Colonic mucosa (tissue), 4 donors: ENCODE measurements at places on chromosomes 5 and 9. TPM values are rescaled to one million over a fixed set of nuclear protein-coding genes. Genes with fewer than 3 reads are reported as not detected.
A peak's percentile ranks its signal among the peaks of the same experiment; 100 is the strongest.

The PRUNE2 gene
- 12.1 TPM for total RNA-seq

- H3K27ac ChIP-seq: no peak overlapping the region
- H3K27me3 ChIP-seq: no peaks in the 10 kb centered on the region
- peaks cover 6% of the 10 kb centered on the region for H3K4me1 ChIP-seq
- no peaks in the 10 kb centered on the region for H3K36me3 ChIP-seq
- DNase-seq: no peak
- no peak overlapping the region for H3K4me3 ChIP-seq
These were observed 1.6 kb downstream of the C5orf52 start for GRCh38 chr5:157672976-157673375.

The WDR38 gene
- total RNA-seq: not detected

DNA sequence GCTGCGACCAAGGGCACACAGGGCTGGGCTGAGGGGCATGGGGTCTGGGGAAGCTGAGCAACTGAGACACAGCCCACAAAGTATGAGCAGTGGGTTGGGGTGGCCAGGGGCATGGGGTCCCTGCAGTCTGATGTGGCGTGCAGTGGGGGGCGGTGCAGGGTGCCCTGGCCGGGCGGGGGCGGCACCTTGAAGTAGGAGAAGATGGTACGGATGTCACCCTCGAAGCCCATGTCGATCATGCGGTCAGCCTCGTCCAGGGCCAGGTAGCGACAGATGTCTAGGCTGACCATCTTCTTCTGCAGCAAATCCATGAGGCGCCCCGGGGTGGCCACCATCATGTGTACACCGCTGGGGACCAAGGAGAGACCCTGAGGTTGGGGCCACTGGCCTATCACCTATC is 3.3 kb downstream of the DDX41 start:
- no peak overlapping the region for H3K27ac ChIP-seq
- H3K4me3 ChIP-seq: no peak overlapping the region
- no peaks in the 10 kb centered on the region for H3K27me3 ChIP-seq
- peaks cover 10% of the 10 kb centered on the region for H3K4me1 ChIP-seq
- DNase-seq: no peak
- H3K36me3 ChIP-seq: peaks cover 16% of the 10 kb centered on the region

GRCh38 chr9:26169708-26170107 is 491.5 kb upstream of the TUSC1 start:
- no peaks in the 10 kb centered on the region for H3K36me3 ChIP-seq
- H3K27me3 ChIP-seq: no peaks in the 10 kb centered on the region
- no peak overlapping the region for H3K27ac ChIP-seq
- H3K4me1 ChIP-seq: no peaks in the 10 kb centered on the region
- no peak for DNase-seq
- no peak overlapping the region for H3K4me3 ChIP-seq

DNA sequence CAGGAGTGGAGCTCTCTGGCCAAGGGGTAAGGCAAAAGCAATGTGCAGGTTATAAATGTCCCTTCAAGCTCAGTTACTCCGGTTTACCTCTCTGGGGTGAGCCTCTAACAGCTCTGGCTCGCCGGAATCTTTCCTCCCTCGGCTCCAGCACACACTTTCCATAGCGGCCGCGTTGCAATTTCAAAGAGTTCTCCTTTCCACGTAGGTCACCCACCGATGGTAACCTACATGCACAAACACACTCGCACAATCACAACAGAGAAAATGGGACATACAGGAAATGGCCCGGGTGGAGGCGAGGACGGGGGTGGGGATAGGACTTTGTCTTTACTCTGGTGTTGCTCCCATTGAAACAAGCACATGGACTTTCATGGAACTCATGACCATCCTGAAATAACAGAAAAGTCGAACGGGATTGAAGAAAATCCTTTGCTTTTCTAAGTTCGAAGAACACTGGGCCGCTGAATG is 1.2 kb downstream of the LHFPL2 start:
- H3K27ac ChIP-seq: peak overlapping the region; percentile 94
- no peaks in the 10 kb centered on the region for H3K27me3 ChIP-seq
- peak overlapping the region; percentile 85 for H3K4me3 ChIP-seq
- no peaks in the 10 kb centered on the region for H3K4me1 ChIP-seq

The SCGB3A2 gene
- total RNA-seq: not detected

DNA sequence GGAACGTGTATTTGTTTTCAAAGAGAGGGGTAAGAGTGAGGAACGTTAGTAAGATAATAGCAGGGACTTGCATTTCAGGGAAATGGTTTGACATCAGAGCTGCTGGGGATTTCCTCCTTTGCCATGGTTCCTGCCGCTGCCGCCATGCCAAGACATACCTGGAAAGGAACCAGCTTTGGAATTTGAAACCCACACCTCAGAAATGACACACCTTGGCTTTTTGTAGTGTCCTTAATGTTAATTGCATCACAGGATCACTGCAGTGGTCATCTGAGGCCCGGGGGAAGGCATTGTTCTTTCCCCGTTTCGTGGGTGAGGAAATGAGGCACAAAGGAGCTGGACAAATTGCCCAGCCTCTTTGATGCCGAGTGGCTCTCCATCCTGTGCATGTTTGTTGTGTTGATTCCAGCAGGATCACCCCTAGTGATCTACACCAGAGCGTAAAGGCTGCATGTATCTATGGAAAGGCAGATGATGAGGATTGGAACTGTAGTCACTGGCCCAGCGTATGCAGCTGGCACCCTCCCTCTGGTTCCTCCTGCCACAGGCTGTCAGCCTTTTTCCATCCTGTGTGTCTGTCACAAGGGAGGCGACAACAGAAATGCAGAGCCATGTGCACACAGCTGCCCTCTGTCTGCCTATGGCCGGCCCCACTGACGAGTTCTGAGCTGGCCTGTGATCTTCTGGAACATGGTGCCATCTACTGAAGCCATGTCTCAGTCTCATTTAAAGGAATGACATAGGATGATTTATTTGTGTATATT is 37.8 kb downstream of the SLC46A2 start:
- DNase-seq: no peak
- no peaks in the 10 kb centered on the region for H3K27me3 ChIP-seq

- DNase-seq: no peak
- H3K4me3 ChIP-seq: no peak overlapping the region
- H3K27ac ChIP-seq: no peak overlapping the region
- H3K36me3 ChIP-seq: no peaks in the 10 kb centered on the region
- no peaks in the 10 kb centered on the region for H3K27me3 ChIP-seq
These were observed 166.9 kb upstream of the CCNH start for GRCh38 chr5:87579678-87580077.

- H3K27me3 ChIP-seq: no peaks in the 10 kb centered on the region
- DNase-seq: no peak
These were observed 403.9 kb downstream of the ADGRV1 start for GRCh38 chr5:90962481-90962880.

DNA sequence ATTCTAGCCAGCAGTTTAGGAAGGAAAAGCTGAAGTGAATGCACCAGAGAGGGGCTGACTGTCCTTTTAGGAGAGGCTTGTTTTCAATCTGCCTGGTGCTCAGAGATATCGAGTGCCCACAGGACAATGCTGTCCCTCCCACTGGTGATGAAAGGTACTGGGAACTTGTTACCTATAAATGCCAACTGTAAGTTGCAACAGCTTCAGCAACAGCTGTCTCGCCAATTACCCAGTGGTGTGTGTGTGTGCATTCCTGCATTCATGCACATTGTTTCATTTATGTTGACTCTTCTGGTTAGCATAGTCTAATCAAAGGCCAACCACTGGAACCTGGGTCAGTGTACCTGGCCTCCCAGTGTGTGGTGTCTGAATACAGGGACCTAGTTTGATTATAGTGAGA is 161.1 kb downstream of the CSNK1G3 start:
- H3K4me3 ChIP-seq: no peak overlapping the region
- DNase-seq: no peak
- no peaks in the 10 kb centered on the region for H3K36me3 ChIP-seq
- H3K4me1 ChIP-seq: no peaks in the 10 kb centered on the region
- H3K27ac ChIP-seq: no peak overlapping the region

DNA sequence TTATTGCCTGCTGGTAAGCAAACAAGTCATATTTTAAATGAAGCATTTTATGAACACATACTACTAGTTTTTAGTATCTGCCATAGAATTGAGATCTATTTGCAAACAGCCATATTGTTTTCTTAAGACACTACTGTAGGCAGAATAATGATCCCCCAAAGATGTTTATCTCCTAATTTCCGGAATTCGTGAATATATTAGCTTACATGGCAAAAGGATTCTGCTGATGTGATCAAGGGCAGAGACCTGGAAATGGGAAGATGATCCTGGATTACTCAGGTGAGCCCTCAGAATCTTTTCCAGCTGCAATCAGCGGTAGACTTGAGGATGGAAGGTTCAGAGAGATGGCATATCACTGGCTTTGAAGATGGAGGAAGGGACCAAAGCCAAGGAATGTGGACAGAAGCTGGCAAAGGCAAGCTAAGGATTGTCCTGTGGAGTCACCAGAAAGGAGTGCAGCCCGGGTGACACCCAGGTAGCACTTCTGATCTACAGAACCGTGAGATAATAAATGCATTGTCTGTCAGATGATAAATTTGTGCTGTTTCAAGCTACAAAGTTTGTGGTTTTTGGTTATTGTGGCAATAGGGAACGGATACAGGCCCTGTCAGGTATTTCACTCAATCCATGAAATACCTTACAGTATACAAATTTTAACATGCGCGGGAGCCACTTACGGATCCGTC is 1.0 kb upstream of the ERCC6L2 start:
- peak; percentile 28 for DNase-seq
- no peak overlapping the region for H3K4me3 ChIP-seq
- H3K27ac ChIP-seq: no peak overlapping the region
- H3K4me1 ChIP-seq: peaks cover 5% of the 10 kb centered on the region
- H3K36me3 ChIP-seq: no peaks in the 10 kb centered on the region
- H3K27me3 ChIP-seq: no peaks in the 10 kb centered on the region

DNA sequence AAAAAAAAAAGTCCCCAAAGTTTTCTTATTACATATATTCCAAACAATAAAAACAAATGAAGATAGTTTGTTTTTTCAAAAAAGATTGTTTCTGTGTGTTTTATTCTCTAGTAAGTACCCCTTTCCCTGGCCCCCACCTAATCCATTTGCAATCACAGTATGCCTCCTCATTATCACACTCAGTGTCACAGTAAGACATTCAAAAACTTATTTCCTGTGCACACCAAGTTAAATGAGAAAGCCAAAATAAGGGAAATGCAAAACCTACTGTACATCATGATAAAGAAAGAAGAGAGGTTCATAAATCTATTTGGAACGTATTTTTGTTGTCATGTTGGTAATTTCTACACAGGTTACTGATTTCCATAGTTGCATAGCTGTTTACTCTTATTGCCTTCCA is 62.3 kb downstream of the ST8SIA4 start:
- H3K4me1 ChIP-seq: no peaks in the 10 kb centered on the region
- H3K36me3 ChIP-seq: no peaks in the 10 kb centered on the region
- no peak for DNase-seq
- no peak overlapping the region for H3K4me3 ChIP-seq

The ADAMTS12 gene
- total RNA-seq: 1.1 TPM

DNA sequence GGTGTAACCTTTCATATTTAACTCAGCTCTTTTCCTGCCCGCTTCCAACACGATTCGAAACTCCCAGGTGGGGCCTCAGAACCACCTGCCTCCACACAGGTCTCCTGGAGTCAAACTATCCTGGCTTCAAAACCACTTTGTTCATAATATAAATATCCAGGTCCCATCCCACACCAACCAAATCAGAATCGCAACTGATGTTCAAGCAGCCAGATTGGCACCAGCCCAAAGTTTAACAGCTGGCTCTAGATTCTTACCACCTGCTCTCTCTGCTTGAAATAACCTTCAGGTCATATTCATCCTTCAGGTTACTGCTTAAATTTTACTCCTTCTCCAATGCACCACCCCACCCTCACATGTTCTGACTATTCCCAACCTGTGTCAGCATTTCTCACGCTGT is 231.4 kb upstream of the TRPM3 start:
- H3K4me1 ChIP-seq: no peaks in the 10 kb centered on the region
- DNase-seq: no peak
- H3K27ac ChIP-seq: no peak overlapping the region
- no peaks in the 10 kb centered on the region for H3K36me3 ChIP-seq
- H3K27me3 ChIP-seq: no peaks in the 10 kb centered on the region
- no peak overlapping the region for H3K4me3 ChIP-seq

The OMD gene
- total RNA-seq: 0.37 TPM

The FAM151B gene
- 2.4 TPM for total RNA-seq

The ACTBL2 gene
- total RNA-seq: not detected

GRCh38 chr5:125042261-125042890 is 295.9 kb upstream of the ZNF608 start:
- H3K27ac ChIP-seq: no peak overlapping the region
- no peaks in the 10 kb centered on the region for H3K27me3 ChIP-seq
- no peak overlapping the region for H3K4me3 ChIP-seq
- no peaks in the 10 kb centered on the region for H3K36me3 ChIP-seq
- no peaks in the 10 kb centered on the region for H3K4me1 ChIP-seq

DNA sequence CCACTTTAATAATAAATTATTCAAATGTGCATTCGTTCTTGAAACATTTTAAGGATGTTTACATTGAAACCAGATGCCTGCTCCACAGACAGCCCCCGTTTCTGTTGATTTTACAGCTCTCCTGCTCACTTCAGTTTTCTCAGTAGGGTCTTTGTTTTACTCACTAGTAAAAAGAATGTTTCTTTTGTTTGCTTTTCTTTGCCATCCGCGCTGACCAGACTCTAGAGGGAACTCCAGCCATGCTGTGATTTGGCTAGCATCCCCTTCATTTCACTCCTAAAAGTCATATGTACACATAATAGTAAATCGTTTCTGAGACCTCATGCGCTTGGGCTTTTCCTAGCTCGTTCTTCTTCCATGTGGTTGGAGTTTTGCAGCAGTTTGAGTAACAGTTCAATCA is 28.7 kb upstream of the PALM2AKAP2 start:
- no peaks in the 10 kb centered on the region for H3K27me3 ChIP-seq
- no peaks in the 10 kb centered on the region for H3K36me3 ChIP-seq
- no peak overlapping the region for H3K4me3 ChIP-seq
- H3K27ac ChIP-seq: no peak overlapping the region
- no peaks in the 10 kb centered on the region for H3K4me1 ChIP-seq

- no peaks in the 10 kb centered on the region for H3K27me3 ChIP-seq
- no peaks in the 10 kb centered on the region for H3K4me1 ChIP-seq
- no peak for DNase-seq
- H3K27ac ChIP-seq: no peak overlapping the region
- no peak overlapping the region for H3K4me3 ChIP-seq
These were observed 144.2 kb downstream of the YIPF5 start for GRCh38 chr5:144026286-144026685.

The TNFSF8 gene
- total RNA-seq: 0.88 TPM

DNA sequence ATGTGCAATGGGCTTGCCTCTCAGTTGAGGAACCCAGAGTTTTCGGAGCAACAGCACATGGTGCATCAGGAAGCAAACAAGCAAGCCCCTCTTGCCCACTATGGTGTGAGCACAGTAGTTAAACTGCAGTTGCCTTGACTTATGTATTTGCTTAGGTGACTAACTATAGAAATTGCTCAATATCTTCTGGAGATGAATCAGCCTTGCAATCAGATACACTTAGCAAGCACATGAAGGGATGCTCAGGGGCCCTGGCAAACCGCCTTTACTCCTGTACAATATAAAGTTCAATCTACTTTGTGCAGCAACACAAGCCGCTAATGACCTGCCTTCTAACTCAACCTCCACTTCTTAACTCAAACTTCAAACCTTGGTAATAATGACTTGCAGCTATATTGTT is 581.7 kb upstream of the RIOK2 start:
- no peak overlapping the region for H3K27ac ChIP-seq
- H3K36me3 ChIP-seq: no peaks in the 10 kb centered on the region
- no peaks in the 10 kb centered on the region for H3K4me1 ChIP-seq
- H3K4me3 ChIP-seq: no peak overlapping the region

- no peaks in the 10 kb centered on the region for H3K36me3 ChIP-seq
- no peaks in the 10 kb centered on the region for H3K4me1 ChIP-seq
- H3K27ac ChIP-seq: no peak overlapping the region
- H3K4me3 ChIP-seq: no peak overlapping the region
These were observed 75.1 kb upstream of the STXBP1 start for GRCh38 chr9:127537014-127537413.
